ENCODE measurements at places on chromosomes 1 and 21.

- DNase-seq: no peak
Measured at GRCh38 chr1:204089044-204089751, 16.3 kb downstream of the SOX13 start.

DNA sequence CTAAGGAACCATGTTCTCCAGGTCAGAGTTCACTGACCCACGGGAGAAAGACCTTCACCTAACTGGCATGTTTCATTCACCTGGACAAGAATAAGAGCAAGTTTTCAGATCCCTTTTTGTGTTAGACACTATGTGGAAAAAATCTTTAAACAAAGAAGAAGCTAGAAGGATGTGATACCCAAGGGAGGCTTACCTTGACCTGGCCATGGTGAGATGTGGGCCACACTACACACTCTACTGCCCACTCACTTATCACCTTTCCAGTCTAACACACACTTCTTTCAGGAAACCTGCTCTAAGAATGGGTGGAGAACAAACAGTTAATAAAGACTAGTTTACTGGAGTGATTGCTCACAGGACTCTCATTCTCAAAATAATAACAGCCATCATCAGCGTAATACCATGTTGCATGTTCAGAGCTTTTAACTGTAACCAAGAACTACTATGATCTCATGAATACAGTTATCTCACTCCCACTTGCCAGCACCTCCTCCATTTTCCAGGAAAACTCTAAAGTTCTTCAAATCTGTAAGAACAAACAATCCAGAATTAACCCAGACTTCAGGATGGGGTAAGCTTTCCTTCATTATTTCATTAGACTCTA lies 1.4 kb downstream of the RGS8 start:
- DNase-seq: no peak

DNA sequence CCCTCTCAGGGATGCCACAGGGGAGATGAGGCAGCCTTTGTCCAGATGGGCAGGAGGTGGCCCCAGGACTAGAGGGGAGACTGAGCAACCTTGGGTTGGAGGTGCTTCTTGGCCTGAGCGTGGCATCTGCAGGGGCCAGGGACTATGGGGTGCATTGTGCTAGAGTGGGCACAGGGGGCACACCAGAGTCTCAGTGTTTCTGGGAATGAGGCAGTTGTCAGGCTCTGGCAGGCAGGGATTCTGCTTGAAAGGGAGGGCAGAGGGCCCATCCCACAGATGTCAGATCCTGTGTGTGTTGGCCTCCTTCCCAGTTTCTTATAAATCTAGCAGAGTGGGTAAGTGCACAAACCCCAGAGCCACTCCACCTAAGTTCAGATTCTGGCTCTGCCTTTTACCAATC lies 13.7 kb downstream of the LGR6 start:
- no peak for DNase-seq

DNA sequence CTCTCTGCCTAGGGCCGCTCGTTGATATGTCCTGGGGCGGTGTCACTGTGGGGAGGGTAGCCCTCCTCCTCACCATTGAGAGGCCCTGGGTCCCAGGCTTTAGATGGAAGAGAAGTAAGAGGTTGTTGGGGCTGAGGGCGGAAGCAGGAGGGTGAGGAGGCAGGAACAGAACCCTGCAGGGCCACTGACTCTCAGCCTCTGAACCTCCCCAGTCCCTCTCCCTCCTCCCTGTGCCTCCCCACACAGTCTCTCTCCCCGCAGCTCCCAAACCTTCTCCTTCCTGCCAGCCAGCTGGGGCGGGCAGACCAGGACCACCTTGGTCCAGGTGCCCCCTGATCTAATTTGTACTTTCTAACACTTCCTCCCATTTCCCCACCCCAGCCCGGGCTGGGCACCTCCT lies 14.3 kb upstream of the FAM131C start:
- DNase-seq: no peak

DNA sequence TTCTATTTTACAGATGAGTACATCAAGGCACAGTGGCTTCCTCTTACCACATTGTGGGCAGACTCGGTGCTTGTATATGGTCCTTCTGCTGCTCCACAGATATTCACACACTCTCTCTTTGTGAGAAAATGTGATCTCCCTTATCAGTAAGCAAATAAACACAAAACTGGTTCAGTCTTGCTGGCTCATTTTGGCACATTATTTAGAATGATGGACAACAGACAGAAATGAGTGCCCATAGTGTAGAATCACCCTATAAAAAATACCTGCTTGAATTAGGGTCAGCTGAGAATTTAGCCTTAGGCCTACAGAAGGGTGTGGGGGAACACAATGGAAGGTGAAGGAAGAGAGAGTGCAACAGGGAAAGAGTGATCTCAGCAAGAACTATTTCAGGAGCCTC lies 423.1 kb downstream of the HLX start:
- DNase-seq: no peak

- DNase-seq: no peak
Measured at GRCh38 chr1:87231703-87232367, 96.8 kb upstream of the LMO4 start.

DNA sequence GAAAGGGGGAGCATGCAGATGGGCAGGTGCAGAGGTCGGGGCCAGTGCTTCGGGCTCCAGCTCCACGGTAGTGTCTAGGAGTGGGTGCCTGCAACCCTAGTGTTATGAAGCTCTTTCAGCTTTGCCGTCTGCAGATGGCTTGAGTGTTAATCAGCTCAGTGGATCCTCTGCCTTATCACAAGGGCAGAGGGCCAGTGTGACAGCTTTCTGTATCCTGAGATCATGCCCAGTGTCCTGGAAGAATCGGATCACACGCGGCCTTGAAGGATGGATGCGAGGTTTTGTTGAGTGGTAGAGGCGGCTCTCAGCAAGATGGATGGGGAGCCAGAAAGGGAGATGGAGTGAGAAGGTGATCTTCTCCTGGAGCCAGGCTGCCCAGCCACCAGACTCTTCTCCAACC lies 25.5 kb upstream of the C1orf146 start:
- no peak for DNase-seq

DNA sequence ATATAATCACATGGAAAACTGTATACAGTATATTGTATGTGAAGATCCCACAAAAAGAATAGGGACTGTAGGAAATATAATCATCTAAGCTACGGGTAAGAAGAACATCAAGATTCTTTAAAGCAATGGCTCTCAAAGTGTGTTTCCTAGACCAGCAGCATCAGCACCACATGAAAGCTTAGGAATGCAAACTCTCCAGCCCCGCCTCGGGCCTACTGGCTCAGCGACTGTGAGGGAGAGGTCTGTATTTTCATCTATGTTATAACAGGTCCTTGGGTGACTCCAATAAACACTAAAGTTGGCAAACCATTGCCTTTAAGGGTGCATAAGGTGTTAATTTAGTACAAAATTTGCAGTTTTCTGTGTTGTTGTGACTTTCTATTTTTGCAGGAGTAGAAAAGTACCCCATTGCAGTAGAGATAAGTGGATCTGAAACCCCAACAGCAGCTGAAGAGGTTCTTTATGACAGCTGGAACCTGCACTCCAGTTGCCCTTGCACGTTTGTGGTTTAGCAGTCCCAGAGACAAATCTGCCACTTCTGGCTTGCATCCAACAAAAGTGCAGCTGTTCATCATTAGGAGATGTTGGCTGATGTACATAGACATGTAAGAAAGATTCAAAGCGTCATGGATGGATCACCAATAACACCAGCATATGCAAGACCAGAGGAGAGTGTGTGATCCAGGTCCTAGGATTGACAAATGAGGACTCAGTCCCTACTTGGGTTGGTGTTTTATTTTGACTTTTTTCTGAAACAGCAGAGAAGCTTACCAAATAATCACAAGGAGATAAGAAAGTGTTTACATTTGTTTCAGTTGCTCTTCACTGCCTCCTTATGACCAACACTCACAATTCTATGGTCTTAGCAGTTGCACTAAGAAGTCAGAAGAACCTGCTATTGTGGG lies 15.9 kb upstream of the IFNAR1 start:
- no peak for DNase-seq

DNA sequence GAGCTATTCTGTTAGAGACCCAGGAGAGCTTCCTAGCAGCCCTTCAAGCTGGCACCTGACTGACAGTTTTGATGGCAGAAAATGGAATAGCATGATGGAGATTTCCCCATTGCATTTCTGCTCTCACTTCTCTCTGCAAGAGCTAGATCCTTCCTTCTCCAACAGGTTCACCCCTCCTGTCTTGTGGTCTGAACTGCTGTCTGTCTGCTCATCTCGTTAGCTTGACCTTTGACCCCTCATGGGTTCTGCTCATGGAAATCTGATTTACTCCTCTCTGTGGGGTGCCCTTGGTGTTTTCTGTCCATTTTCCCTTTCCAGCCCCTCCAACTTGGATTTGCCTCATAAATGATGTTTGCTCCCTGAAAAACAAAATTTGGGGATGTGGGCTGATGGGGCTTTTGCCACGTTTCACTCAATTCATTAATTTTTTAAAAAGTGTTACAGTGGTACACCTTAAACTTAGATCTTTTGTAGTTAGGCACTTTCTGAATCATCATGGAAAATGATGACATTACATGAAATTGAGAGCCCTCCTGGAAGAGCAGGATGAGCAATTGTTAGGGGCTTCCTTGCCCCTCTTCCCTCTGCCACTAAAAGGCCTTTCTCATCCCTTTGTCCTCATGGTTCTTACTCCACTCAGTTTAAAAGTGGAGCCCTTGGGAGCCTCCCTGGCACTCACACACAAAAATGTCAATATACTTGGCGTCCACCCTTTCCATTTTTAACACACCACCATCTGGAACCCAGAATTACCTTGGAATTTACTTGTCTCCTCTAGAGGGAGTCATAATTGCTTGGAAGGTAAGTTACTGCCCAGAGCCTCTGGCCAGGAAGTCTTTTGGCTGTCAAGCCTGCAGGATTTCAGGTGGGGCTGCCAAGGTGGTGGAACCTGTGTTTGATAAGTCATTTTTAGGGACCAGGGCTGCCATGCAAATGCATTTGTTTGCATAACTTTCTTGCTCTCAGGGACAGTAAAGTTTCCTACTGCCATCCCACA lies 31.9 kb upstream of the IL19 start:
- DNase-seq: no peak

DNA sequence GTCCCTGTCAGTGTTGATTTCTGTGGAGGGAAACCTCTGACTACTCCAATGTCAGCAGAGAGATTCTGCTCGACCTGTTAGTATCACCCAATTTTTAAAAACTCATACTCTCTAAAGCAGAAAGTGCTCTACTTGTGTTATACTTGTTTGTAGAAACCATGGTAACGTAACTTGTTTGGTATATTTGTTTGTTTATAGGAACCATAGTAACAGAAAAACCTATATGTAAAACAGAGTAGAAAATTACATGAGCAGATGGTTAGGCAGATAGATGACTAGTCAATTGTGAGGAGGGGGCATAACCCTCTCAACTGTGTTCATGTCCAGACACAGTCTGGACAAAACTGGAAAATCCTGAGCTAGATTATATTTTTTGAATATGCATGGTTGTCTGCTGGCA lies 6.7 kb downstream of the TRIM45 start:
- DNase-seq: no peak

GRCh38 chr1:29390075-29390474 lies 153.8 kb downstream of the PTPRU start:
- DNase-seq: no peak

DNA sequence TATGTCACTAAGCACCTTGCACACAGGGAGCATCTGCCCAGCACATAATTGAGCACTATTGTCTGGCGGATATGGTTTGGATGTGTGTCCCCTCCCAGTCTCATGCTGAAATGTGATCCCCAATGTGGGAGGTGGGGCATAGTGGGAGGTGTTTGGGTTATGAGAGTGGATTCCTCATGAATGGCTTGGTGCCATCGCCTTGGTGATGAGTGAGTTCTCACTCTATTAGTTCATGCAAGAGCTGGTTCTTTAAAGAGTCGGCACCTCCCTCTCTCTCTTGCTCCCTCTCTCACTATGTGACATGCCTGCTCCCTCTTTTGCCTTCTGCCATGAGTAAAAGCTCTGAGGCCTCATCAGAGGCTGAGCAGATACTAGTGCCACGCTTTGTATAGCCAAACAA lies 9.5 kb downstream of the CTSK start:
- no peak for DNase-seq

DNA sequence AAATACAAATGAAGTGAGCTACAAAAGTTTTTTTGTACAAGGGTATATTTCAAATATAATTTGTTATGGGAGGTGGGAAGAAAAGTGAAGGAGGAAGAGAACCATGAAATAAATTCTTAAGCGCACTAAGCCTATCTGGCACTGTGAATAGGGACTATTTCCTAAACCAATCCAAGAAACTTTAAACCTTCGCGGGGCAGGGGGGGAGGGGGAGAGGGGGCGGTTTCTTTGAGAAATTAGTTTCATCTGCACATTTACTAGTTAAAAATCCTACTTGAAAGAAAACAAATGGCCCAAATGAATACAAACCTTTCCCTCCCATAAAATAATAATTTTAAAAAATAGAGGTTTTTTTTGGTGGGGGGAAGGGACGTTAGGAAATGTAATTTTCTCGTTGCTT lies 364 bp downstream of the GOLPH3L start:
- no peak for DNase-seq

GRCh38 chr1:14338509-14338908 lies 260.0 kb upstream of the KAZN start:
- no peak for DNase-seq
